RPMI7951 (cell line): ENCODE measurements at places on chromosomes 6 and 20. TPM values are rescaled to one million over a fixed set of nuclear protein-coding genes. Genes with fewer than 3 reads are reported as not detected.

DNA sequence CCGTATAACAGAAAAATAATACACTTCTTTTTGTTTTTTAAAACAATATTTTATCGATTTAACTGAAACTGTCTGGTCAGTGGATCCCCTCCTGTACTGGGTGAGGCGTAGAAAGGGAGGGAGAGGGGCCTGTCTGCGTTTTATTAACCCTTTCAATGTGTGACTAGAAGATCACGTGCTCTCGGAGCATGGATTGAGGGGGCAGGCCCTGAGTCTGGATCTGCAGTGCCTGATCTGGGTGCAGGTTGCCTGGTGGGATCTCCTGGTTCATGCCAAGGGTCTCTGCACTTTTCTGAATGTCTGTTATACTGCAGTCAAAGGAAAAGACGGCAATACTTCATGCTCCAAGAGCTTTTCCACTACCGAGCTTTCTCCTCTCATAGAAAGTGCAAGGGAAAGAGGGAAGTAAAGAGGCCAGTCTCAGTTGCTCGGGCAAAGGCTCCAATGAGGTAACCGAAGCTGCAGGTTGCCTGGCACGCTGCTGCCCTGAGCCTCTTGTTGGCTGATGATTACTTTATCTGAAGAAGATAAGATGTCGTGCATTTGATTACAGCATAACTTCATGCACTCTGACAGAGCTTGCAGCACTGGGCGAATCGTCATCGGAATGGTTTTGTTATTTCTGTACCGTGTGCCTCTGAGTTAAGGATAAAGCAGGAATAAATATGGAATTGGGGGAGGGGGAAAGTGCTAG is 167.5 kb upstream of the PMEPA1 start:
- no peak for DNase-seq

GRCh38 chr20:37359836-37360235 is 13.9 kb downstream of the SRC start:
- no peak for DNase-seq

Gene SOX4
- total RNA-seq = 10.8 and 12.9 TPM in 2 replicates

DNA sequence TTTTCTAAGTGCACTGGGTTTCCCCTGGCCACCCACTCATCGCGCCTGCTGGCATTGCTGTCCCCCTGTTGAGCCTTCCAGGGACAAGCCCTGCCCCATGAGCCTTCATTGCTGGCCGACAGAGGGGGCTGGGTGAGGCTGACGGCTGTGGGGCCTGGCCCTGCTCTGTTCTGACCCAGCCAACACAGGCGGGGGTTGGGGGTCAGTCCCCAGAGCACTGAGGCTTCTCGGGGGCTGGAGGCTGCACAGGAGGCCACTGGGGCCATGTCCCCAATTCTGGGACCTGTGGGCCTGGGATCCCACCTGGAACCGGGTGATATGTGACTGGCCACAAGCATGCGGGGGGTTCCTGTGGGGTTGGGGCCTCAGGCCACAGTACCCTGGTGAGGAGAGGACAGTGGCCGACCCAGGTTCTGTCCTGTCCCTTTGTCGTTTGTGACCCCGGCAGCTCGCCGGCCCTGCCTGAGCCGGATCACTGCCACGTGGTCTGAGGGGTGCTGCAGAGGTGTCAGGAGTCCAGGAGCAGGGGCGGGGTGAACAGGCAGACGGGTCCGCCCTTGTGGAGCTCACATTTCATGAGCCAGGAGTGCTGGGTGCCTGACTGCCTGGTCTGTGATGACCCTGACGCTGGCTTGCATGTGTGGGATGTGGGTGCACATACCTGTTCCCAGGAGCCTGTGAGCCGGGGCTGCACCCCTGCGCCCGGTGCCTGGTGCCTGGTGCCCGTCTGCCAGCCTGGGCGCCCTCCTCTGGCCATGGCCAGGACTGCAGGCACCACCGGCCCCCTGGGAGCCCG is 2.1 kb upstream of the COL20A1 start:
- peak; percentile 29 for DNase-seq

DNA sequence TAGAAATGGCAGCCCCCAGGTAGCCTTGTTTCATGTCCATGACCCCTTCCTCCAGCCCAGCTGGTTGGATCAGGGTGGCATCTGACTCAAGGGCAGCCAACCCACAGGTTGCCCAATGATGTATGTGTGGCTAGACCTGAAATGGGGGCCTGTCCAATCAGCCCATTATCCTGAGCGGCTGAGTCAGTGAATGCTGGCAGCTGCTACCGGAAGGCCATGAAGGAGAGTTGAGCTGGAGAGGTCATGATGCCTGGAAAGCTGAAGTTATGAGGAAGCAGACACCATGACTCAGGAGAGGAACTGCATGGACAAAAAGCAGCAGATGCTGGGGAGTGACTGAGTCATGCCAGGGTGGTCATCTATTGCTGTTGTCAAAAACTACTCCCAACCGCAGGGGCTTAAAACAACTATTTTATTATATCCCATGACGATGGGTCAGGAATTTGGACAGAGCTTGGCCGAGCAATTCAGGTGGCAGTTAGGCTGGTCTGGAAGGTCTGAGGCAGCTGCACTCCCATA is 67.3 kb downstream of the MDGA1 start:
- peak; percentile 100 for DNase-seq

Gene TCF21
- not detected in 2 replicates for total RNA-seq

Gene FAM83C
- not detected in 2 replicates for total RNA-seq
